ENCODE measurements at places on chromosomes 1 and 21. TPM values are rescaled to one million over a fixed set of nuclear protein-coding genes. Genes with fewer than 3 reads are reported as not detected.

The ALPL gene
- total RNA-seq, result 2.4 TPM

The INAVA gene
- 176 TPM for total RNA-seq

The SPRR4 gene
- 142 TPM for total RNA-seq

DNA sequence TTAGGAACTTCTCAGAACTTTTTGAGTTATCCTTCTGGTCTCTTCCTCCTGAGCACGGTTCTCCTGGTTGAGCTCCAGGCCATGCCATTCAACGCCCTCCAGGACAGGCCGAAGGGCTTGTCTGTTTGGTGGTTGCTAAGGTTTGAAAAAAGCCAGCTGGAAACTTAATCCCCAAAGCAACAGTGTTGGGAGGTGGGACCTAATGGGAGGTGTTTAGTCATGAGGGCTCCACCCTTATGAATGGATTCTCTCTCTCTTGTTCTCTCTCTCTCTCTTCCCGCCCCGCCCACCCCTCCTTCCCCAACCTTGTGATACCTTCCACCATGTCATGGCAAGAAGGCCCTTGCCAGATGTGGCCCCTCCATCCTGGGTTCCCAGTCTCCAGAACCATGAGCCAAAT, 829 bp downstream of the KCNE1 start:
- no peak for DNase-seq

GRCh38 chr1:63887809-63888208, 114.0 kb downstream of the ROR1 start:
- no peak for DNase-seq

DNA sequence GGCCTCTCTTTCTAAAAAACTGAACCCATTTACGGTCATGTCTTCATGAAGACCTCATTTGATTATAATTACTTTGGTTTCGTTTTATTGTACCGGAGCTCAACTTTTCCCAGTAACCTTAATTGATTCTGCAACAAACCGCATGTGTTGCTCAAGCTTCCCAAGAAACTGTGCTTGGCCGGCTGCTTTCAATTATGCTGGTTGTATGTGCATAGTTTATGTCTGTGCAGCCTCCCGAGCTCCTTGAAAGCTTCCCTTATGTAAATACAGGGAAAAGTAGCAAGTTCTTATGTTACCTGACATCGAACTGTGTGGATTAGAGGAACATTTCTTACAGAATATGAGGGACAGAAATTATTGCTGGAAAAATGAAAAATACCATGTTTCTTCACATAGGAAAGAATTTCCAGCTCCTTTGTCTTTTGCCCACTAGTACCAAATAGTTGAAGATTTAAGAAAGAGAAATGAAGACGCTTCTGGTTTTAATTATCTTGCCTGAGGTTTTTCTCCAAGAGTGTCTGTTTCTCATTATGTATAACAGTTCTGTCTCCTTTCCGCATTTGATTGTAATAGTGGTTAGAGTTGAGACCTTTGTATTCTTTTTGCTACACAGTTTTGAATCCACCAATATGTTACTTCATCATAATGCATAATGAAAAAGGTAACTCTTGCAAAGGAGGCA, 2.1 kb downstream of the VCAM1 start:
- peak; percentile 88 for DNase-seq

Measured in lower leg skin (tissue), 4 donors.